ENCODE measurements at places on chromosomes 6 and 20.

- peak; percentile 72 for DNase-seq
Measured at GRCh38 chr6:35583893-35584688, 71.4 kb upstream of the TULP1 start.

DNA sequence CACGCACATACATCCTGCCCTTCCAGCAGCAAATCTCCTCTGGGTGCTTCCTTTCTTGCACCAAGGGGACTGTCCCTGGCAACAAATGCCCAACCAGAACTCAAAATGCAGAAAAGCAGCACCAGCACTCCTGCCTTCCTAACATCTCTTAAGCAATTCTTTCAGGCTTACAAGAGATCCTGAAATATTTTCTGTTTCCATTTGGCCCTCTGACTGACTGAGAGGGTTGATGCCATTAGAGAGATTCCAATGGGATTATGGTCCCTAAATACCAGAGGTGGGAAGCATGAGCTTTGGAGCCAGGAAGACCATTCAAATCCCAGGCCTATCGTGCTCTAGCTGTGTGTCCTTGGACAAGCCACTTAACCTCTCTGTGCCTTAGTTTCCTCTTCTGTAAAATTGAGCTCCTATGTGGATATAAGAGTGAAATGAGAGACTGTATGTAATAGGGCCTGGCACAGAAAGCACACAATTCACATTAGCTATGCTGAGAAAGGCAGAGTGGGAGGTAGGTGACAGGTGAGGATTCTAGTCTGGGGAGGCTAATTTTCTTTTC lies 56.8 kb downstream of the PRDM1 start:
- DNase-seq, result no peak

DNA sequence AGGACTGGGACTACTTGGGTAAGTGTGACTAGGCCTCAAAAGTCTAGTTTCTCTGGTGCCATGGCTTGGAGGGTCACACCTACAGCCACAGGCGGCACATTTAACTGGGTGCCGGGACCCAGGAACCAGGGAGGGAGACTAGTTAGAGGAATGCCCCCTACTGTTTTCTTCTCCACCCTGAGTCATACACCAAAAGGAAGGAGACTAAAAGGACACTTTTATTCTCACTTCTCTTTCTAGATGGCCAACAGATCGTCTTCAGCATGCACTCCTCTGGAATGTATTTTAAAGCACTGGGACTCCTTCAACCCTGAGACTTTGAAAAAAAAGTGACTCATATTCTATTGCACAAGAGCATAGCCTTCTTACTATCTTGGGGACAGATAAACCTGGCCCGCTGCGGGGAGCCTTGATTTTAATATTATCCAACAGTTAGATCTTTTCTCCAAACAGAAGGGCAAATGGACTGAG lies 33.4 kb downstream of the PLN start:
- DNase-seq, result peak; percentile 20

GRCh38 chr6:124903797-124904196 lies 58.4 kb upstream of the RNF217 start:
- no peak for DNase-seq

- no peak for DNase-seq
Measured at GRCh38 chr20:33112547-33113386, 33.3 kb downstream of the BPIFB4 start.

DNA sequence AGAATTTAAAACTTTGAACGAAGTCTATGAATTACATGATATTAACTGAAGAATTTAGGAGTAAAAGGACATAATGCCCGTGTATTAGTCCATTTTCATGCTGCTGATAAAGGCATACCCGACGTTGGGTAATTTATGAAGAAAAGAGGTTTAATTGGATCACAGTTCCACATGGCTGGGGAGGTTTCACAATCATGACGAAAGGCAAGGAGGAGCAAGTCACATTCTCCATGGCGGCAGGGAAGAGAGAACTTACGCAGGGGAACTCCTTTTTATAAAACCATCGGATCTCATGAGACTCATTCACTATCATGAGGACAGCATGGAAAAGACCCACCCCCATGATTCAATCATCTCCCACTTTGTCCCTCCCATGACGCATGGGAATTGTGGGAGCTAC lies 210.6 kb downstream of the CD83 start:
- no peak for DNase-seq

- no peak for DNase-seq
Measured at GRCh38 chr6:13730704-13731103, 19.1 kb upstream of the RANBP9 start.

GRCh38 chr20:37627767-37628130 lies 66.1 kb upstream of the CTNNBL1 start:
- no peak for DNase-seq

GRCh38 chr20:24444526-24445190 lies 24.8 kb upstream of the SYNDIG1 start:
- no peak for DNase-seq

DNA sequence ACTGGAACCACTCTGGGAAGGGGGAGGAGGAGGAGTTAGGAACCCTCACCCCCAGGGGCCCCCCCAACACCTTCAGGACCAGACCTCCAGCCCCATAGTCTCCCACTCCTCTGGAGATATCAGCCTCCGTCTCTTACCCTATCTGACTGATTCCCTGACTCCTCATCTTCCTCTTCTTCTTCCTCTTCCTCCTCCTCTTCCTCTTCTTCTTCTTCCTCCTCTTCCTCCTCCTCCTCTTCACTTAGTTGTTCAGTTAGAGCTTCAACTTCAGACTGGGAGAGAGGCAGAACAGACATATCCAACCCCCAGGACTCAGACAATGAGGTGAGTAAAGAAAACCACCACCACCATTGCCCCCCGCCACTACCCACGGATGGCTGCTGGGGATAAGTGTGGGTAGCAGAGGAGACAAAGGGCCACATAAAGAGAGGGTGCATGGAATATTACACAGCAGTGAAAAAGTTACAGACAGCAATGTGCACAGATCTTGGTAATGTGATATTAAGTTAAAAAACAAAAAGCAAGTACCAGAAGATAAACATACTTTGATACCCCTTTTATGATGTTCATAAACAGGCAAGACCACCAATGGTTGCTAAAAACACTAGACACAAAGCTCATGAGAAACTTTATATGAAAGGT lies 8.0 kb downstream of the EHMT2 start:
- DNase-seq, result no peak

DNA sequence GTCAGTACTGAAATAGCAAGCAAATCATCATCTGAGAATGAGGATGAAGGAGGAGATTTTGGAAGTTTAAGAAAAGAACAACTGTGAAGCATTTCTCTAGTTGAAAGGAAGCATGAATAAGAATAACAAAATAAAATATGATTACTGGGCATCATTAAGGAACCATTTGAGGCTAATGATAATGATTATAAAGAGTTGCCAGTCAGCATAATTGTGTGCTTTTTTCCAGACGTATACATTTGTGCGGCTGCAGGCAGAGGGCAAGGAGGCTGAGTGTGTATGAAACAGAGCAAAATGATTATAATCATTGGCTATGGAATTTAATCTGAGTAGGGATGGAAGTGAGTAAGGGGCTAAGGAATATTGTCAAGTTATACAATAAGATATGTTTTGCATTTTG lies 218.7 kb upstream of the FUT9 start:
- no peak for DNase-seq

DNA sequence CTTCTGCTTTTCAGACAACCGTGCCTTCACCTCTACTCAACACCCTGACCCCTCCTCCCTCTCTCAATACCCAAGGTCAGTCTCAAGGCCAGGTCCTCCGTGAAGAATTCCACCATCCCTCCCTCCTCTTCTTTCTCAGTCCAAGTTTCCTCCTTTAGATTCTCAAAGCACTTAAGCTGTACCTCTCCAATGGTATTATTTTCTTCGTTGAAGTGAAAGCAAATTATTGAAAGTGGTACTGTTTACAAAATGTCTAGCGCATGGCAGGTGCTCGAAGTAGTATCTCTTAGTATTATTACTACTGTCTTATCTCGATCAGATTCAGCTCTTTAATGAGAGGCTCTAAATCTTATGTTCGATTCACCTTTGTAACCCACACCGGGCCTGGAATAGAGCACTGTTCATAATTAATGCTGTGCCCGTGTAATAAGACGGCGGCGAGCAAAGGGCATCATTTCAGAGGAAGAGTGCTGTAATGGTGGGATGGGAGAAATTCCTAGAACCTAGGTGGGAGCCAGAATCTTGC lies 593 bp upstream of the RALGAPB start:
- DNase-seq, result peak; percentile 2

- DNase-seq, result no peak
Measured at GRCh38 chr6:39193201-39193791, 36.0 kb downstream of the KCNK5 start.

GRCh38 chr6:116426551-116426950 lies 34.6 kb upstream of the CALHM6 start:
- no peak for DNase-seq

DNA sequence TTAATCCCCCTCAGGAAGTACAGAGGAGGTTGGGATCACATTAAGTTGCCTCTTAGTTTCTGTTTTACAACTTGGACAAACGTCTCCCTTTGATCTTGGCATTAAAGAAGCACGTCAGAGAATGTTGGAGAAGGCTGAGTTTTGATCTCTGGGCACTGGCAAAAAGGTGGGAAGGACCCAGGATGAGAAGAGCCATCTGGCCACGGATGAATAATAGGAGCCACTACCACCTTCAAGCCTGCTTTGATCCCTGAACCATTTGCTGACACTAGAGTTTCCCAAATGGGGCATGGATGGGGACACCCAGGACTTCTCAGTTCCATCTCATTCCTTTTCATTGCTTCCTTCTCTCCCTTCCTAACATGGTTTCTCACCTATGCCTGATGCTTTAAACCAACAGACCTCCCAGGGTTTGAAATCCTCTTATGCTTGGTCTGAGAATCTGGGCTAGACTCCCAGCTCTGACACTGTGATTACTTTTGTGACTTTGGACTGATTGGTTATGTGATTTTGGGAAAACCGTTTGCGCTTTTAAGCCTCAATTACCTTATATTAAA lies 5.8 kb downstream of the TM9SF4 start:
- no peak for DNase-seq

DNA sequence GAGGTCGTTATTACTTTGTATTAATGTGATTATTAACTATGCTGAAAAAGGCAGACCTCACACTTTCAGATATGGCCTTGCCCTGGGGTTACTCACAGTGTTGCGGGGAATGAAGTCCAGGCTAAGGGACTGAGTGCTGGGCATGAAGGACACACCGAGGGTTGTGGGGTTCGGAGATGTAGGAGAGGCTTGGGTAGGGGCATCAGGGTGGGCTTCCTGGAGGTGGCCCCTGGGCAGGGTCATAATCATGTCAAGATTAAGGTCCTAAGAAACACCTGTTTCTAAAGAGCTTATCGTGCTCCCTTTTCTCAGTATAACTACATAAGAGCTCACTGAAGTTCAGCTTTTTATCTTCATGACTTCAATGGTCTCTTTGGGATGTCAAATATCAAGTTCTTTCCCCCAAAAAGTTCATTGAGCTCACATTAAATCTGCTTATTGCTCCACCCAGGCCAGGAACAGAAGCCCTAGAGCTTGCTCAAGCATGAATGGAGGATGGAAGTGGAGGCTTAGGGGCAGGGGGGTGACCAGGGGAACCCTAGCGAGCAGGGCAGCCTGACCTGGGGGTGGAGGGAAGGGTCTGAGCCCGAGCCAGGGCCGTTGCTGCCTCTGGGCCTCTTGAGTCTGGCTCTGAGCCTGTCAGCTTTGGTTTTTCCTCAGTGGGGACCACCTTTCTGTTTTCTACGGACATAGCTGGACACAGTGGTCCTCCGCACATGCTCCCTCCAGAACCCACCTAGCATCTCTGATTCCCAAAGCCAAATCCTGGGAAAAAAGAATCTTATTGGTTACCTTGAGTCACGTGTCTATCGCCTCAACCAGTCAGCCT lies 37.3 kb upstream of the TGM2 start:
- DNase-seq, result no peak

DNA sequence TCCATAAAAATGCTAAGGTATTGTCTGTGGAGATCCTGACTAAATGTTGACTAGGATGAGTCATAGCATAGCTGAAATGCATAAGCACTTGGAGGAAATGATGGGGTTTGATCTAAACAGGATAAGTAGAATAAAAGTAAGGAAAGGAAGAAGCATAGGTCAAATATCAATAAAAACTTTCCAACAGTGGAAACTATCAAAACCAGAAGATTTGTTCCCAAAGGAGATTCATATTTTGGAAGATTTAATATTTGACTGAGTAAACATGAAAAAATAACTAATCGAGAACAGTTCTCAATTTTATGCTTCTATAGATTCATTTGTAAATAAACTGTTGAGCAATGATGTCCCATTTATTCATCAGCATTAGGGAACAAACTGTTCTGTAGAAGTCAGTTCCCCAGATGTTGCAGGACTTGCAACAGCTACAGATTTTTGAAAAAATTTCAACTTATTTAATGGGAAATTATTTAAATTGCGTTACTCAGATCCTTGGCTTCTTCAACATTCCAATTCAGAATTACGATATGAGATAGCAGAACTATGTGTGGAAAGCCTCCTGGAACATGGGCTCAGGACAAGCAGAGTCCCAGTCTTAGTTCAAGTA lies 133.7 kb upstream of the TBX18 start:
- DNase-seq, result no peak

DNA sequence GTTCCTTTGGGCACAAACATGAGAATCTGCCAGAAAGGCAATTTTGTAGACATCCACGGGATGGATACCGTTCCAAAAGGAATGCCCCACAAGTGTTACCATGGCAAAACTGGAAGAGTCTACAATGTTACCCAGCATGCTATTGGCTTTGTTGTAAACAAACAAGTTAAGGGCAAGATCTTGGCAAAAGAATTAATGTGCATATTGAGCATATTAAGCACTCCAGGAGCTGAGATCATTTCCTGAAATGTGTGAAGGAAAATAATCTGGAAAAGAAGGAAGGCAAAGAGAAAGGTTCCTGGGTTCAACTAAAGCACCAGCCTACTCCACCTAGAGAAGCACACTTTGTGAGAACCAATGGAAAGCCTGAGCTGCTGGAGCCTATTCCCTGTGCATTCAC lies 103.9 kb upstream of the ARG1 start:
- DNase-seq, result no peak
